ENCODE measurements at places on chromosomes 12 and 14.

- DNase-seq = no peak
Observed at GRCh38 chr14:32417956-32418552, 89.0 kb downstream of the AKAP6 start.

DNA sequence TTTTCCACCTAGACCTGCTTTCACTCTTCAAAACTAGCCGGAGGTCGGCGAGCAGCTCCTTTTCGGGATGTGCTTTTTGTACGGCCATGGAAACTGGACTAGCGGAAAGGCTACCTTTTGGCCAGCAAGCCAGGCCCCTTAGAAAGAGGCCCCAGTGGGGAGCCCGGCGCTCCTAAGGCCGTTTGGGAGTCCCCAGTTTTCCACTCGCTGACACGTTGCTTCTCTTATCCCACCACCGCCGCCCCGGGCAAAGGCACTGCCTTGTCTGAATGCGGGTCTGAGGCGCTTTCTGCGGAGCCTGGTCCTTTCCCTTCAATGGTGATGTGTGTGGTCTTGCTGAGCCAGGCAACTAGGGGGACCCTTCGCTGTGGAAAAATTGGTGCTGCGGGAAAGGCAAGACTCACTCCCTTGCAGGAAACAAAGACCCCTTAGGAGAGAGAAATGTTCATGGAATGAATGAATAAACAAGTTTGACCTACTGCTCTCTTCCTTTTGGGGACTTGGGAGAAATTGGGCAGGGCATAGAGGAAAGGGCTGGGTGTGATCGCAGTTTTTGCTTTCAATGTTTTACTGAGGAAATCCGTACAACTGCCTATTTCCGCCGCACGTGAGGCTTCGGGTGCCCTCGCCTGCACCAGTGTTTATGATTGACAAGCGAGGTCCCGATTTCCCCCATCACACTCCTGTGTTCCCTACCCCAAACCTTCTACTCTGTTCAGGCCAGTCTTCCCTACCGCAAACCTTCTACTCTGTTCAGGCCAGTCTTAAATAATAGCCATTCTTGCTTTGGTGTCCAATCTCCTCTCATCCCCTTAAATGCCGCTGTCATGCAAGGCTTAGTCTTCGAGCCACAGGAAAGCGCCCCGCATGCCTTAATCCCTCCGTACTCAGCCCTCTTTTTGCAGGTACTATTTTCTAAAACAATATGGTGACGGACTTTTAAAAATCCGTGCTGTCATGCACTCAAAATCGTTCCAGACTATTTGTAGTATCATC lies 1.0 kb upstream of the SLC38A2 start:
- peak; percentile 48 for DNase-seq

DNA sequence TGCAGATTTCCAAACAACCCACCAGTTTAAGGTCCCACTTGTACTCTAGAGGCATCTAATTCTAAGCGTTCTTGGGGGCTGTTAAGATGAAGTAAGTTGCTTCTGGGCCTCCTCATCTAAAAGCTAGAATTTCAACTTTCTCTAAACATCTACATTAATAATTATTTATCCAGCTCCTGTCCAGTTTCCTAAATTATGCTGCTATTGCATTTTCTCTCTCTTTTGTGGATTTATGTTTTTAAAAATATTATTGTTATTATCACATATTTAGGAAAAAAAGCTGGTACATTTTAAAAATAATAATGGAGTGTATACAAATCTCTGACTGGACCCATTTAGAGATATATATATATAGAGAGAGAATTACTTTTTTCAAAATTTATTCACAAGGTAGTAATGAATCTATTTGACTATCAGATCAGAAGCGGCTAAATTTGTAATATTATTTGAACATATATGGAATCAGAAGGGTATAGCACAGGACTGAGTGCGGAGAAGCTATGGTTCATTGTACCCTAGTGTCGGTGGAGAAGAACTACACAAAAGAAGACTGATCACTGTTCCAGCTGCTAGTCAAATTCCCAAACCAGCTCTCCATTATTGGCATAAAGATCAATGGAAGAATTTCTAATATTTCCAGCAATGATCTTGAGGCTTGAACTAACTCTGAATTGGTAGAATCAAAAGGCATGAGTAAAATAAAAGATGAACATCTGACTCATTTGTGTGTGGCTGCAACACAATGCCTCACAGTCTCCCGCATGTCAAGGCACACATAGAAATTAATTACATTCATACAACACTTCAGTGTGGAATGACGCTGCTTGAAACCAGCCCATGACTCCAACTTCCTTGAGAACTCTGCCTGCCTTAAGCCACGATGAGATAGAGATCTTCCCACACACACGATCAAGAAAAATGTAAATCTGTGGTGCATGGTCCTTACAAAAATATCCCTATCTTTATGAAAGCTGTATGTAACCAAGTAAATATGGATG lies 433.4 kb upstream of the OR4E1 start:
- DNase-seq = no peak

- no peak for DNase-seq
Observed at GRCh38 chr12:31035967-31036665, 37.5 kb upstream of the DDX11 start.

DNA sequence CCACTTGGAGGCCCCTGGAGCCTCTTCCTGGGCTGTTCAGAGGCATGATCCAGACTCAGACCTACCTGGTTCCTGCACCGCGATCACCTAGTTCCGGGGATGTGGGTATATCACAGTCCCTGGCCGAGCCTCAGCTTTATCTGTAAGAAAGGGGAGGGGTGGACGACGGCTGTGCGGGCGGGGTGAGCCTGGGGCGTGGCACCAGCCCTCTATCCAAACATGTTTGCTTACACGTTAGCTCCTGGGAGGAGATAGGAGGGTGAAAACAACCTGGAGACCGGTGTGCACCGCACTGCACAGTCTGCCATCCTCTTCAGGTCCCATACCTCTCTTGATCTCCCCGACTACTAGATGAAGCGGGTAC lies 1.2 kb downstream of the ANKRD9 start:
- DNase-seq = no peak

- peak; percentile 28 for DNase-seq
Observed at GRCh38 chr12:29591140-29592020, 93.9 kb upstream of the OVCH1 start.

DNA sequence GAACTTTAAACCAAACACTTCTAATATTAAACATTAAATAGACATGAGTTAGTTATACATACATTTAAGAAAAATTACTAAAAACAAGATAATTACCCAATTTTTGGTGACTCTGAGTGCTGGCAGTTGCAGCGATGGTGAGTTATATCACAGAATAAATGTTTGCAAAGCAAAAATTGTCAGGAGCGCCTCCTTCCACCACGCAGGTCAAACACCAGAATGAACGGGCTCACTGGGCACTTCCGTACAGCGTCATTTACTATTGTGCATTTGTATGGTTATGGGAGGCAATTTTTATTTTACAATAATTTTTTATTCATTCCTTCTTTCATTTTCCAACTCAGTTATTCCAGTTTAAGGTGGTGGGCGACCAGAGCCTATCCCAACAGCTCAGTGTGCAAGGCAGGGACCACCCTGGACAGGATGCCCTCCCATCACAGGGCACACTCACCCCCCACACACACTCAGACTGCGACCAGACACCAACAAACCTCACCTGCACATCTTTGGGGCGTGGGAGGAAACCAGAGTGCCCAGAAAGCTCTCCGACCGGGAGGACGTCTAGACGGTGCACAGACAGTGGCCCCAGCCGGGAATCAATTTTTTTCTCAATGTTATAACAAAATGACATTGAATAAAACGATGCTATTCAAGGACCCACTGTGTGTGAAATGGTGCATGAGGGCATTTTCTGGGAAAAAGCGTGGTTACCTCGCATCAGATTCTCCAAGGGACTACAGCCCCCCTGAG lies 67.2 kb downstream of the TESC start:
- no peak for DNase-seq

DNA sequence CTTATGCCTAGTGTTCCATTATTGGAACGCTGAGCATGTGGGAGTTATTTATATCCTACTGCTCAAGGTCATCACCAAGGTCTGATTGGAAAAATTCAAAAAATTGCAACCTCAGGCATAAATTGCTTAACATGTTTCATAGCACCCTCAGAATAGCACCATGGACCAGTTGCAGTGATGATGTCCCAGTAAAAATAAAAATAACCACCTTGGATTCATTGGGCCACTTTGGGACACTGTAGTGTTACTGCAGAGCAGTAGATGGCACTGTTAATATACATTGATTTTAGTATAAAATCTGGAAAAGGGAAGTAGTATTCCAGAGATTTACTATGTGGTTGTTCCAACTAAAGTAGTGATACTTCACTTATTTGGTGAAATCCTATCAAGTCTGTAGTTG lies 31.0 kb upstream of the PTCSC3 start:
- no peak for DNase-seq

DNA sequence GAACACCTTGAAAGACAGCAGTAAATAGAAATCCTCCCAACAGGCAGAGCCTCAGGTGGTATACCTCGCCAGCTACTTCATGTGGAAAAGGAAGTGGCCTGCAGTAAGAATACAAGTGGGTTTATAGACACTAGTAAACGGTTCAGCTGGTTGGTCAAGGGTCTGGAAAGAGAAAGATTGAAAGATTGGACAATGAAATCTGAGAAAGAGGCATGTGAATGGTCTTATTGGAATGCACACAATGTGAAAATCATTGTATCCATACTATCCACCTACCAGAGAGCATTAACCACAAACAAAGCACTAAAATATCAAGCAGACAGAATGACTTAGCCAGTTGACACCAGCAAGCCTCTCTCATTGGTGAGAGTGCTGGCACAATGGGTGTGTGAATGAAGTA lies 98.2 kb downstream of the SSPN start:
- no peak for DNase-seq

DNA sequence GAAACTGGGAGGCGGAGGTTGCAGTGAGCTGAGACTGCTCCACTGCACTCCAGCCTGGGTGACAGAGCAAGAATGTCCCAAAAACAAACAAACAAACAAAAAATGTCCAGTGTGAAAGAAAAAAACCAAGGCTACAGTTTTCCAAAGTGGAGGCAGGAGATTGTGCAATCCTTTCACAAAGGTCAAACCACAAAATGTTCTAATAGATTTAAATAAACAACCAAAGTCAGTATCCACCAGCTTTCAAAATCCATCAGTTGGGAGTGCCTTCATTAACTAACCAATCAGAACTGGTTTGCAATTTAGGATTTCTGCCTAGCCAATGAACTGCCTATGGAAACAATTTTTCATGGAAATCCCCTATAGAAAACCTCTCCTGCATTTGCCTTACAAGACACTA lies 52.3 kb upstream of the TRIM9 start:
- DNase-seq = no peak

DNA sequence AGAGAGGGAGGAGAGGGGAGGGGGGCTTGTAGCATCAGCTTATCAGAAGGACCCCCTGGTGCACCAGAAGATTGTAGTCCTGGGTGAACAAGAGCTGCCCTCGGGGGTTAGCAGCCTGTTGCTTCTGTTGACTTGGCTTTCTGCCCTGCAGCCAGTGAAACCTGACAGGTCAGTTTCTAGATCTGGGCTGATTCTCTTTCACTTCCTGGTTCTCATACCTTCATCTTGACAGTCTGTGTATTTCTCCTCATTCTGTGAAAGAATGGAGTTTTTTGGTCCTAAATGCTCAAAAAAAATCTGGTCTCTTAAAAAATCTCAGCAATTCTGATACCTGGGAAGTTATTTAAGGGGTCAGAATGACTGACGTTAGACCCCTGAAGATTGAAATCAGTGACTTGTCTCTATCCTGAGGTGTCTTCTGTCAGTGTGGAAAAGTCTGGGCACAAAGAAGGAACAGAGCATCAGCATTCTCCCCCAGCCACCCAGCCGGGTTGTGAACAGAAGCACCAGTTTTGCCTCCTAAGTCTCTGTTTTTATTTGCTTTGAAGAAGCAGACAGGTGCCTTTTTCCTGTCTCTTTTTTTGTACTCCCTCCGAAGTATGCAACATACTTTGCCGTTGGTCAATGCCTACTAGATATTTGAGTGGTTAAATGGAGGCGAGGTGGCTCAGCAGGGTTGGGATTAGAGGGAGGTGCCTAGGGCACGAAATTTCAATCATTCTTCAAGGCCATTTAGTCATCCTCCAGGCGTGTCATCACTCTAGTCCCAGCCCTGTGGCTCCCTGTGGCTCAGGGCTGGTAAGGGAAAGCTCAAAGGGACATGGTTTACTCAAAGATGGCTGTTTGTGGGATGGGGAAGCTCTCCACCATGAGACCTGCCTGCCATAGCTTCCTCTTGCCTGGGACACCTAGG lies 24.0 kb downstream of the TTC9 start:
- peak; percentile 93 for DNase-seq

DNA sequence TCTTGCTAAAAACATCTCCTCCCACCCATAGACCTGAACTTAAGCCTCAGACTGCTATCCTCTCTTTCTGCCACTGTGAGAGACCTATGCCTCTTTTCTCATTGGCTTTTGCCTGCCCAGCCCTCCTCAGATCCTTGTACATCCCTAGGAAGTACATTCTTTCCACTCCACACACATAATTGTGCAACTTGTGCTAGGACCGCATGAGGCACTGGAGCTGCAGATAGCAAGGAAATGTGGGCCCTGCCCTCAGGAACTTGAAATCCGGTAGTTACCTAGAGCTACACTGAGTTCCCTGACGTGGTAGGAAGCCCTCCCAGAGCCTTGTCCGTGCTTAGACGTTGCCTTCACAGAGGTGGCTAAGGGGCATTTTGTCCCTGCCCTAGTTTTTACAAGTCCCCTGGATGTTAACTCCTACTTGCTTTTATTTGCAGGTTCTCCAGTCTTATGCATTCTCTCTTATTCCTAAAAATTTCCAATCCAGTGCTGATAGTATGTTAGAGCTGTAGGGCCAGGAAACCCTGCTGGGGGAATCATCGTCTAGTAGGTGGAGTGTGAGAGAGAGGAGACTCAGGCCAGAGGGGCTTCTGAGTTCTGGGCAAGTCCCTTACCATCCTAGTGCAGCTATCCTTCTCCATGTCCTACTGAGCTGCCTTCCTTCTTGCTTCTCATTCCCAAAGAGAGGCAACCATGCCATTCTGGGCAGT lies 41.3 kb downstream of the NTF3 start:
- no peak for DNase-seq

DNA sequence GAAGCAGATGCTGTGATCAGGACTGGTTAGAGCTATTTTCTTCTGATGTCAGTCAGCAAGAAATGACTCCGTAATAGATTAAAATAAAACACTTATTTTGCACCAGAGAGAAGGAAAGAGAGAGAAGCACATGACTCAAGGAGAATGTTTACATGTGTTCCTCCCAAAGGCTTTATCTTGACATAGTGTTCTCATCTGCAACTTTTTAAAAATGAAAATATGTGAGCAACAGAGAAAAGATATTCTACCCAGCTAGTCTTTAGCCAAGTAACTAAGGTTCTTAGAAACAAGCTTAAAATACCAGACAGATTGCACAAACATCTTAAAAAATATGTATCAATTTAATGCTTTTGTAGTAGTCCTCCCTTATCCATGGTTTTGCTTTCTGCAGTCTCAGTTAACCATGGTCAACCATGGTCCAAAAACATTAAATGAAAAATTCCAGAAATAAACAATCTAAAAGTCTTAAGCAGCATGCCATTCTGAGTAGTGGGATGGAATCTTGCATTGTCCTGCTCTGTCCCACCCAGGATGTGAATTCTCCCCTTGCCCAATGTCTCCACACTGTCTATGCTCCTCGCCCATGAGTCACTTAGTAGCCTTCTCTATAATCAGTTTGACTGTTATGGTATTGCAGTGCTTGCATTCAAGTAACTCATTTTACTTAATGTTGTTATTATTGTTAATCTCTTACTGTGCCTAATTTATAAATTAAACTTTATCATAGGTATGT lies 9.9 kb downstream of the SERPINA10 start:
- DNase-seq = no peak

GRCh38 chr12:127716166-127716565 lies 550.8 kb upstream of the TMEM132C start:
- no peak for DNase-seq
